ENCODE measurements at places on chromosomes 11 and 22. TPM values are rescaled to one million over a fixed set of nuclear protein-coding genes. Genes with fewer than 3 reads are reported as not detected.

- DNase-seq, result peak; percentile 42
These were observed 1527.9 kb downstream of the BRD1 start for GRCh38 chr22:48299801-48300200.

DNA sequence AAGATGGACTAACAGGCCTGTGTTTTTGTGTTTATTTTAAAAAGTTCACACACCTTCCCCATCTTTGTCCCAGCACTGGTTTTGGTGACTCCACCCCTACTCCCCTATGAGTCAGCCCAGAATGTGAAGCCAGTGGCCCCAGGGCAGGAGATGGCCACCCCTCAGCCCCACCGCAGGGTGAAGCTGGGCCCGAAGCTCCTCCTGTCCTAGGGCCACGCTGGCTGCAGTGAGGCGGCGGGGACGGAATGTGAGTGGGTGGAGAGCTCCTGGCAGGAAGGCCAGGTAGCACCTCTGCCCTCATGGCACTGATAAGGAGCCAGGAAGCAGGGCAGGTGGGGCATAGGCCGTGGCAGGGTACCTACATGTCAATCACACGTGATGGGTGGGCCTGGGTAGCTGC, 39.9 kb downstream of the SGSM3 start:
- DNase-seq, result no peak

- DNase-seq, result no peak
These were observed 6.5 kb downstream of the CSNK1E start for GRCh38 chr22:38310518-38311322.

Gene CENATAC
- total RNA-seq, result 116 TPM

GRCh38 chr11:89163686-89164085, 14.0 kb upstream of the TYR start:
- DNase-seq, result no peak

GRCh38 chr11:63506876-63507275, 992 bp downstream of the LGALS12 start:
- no peak for DNase-seq

DNA sequence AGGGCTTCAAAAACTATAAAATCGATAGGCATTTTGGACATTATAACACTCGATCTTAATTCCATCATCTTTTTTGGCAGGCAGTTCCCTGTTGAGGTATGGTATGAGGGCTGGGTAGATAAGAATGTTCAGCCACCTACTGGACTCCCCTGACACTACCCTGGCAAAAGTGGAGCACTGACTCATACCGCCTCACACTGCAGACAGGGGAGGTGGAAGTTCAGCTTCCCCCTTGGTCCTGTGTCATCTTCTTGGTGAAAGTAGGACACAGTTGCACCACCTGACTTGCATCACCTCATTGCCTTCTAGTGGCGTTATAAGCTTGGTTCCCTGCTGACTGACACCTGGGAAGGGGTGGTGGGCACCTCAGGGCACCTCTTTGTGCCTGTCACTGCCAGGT, 30.4 kb downstream of the PAAF1 start:
- no peak for DNase-seq

DNA sequence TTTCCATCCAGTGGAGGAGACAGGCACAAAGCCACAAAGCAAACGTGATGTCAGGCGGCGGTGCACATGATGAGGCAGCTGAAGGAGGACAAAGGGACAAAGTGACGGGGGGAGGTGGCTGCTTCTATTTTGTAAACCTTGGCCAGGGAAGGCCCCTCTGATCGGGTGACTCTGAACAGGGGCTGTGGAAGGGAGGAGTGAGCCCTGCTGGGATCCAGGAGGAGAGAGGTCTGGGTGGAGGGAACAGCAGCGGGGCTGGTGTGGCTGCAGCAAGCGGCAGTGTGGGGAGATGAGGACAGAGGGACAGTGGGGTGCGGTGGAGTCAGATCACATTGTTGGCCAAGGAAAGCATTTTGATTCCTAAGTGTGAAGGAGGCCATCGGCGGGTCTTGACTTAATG, 36.7 kb downstream of the SHISAL1 start:
- no peak for DNase-seq

DNA sequence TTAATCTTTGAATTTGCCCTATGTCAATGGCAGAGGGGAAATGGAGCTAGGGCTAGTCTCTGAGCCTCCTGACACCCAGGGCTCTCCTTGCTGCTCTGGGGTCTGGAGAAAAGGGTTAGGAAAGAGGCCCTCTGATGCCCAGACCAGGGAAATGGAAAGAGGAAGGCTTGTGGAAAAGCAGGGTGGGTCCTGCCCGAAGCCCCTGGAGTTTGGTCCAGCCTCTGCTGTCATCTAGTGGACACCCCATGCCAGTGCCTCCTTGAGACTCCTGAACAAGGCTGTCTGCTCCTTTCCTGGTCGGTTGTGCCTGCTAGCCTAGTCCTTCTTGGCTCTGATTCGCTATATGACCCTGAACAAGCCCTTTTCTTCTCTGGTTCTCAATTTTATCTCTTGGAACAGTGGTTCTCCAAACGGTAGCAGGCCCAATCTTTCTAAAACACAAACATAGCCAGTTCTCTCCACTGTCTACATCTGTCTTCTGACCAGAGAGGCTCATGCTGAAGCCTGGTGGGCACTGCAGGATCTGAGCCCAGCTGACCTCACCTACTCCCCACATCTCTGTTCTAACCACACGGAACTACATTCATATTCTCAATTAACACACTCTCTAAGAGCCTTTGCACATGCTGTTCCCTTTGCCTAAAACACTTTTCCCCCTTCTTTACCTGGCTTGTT, 8.8 kb upstream of the PLA2G3 start:
- no peak for DNase-seq
